ENCODE measurements at places on chromosomes 16 and 17.

GRCh38 chr17:42676424-42677011, at the start of gene PLEKHH3:
TSS of gene PLEKHH3 (minus strand) at chr17:42676994. CDS start at chr17:42676563, 431 bp downstream.
- no peak for DNase-seq

- DNase-seq = no peak
Measured at GRCh38 chr17:42276609-42277341, 584 bp upstream of the STAT5B start.

GRCh38 chr16:81491541-81492188, 47.1 kb downstream of the CMIP start:
- no peak for DNase-seq

- no peak for DNase-seq
Measured at GRCh38 chr16:1561266-1561665, 27.8 kb downstream of the TMEM204 start.

DNA sequence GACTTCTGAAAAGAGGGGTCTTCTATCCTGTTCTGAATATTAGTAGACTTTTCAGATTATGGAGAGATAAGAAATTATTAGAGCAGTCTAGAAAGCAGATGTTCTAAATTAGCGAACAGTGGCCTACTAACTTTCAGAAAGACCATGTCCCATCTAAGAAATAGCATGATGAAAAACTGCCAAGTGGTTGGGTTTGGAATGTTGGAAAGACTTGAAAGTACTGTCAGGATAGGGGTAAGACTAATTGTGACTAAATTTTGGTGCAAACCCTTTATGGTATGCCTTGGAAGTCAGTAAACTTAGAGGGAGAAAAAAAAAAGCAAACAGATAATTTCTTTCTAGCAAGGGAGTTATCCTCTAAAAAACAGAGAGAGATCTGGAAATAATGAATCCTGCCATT, 41.1 kb downstream of the TANGO6 start:
- DNase-seq = no peak

GRCh38 chr16:77300256-77300655, 101.0 kb downstream of the SYCE1L start:
- DNase-seq = no peak

DNA sequence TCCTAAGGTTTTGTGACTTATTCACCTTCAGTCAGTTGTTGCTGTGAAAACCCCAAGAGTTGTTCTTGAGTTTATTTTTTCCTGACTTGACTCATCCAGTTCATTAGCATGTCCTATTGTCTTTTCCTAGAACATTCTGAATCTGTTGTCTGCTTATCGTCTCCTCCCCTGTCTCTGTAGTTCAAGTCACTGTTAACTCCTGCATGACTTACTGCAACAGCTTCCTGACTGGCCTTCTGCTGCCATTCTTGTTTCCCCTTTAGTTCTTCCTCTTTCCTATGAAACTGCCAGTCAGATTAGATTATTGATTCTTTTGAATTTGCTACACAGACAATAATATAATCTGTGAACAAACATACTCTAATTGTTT, 161.5 kb downstream of the FTO start:
- DNase-seq = no peak

DNA sequence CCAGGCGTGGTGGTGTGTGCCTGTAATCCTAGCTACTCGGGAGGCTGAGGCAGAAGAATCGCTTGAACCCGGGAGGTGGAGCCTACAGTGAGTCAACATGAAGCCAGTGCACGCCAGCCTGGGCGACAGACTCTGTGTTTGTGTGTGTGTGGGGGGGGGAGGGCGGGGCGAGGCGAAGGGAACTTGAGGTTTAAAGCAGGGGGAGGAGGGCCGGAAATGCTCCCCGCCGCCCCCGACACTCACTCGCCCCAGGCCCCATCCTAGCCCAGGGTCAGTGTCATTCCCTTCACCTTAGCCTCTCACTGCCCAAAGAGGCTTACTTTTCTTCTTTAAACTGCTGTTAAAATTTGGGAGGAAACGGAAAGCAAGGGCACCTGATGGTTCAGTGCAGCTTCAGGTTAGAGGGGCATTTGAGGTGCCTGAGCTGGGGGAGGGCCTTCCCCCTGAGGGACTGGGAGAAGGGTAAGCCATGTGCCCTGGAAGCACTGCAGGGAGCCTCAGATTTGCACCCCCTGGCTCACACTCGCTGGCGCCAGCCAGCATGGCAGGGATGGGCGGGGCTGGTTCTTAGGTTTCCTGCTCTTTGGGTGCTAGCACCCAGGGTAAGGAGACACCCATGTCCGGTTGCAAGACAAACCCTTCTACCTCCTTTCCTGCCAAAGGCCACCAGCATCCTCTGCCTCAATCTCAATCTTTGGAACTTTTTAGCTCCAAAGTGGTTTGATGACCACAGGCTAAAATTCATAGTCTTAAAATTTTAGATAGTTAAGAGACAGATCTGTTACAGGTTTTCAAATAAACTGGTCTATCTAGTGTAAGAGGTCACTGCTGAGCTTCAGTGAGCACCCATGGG, 2.2 kb upstream of the LIMD2 start:
- DNase-seq = no peak

DNA sequence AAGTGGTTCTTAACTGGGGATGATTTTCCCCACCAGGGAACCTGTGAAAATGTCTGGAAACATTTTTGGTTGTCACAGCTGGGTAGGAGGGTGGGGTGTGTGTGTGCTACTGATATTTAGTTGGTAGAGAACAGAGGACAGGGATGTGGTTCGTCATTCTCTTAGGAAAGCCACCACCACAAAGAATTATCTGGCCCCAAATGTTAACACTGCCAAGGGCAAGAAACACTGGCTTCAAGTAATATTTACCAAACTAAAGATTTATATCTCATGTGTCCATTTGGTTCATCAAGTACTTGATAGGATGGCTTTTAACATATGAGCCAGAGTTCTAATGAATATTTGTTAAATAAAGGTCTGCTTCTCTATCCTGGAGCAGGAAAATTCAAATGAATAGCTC, 19.5 kb downstream of the MPHOSPH6 start:
- no peak for DNase-seq

DNA sequence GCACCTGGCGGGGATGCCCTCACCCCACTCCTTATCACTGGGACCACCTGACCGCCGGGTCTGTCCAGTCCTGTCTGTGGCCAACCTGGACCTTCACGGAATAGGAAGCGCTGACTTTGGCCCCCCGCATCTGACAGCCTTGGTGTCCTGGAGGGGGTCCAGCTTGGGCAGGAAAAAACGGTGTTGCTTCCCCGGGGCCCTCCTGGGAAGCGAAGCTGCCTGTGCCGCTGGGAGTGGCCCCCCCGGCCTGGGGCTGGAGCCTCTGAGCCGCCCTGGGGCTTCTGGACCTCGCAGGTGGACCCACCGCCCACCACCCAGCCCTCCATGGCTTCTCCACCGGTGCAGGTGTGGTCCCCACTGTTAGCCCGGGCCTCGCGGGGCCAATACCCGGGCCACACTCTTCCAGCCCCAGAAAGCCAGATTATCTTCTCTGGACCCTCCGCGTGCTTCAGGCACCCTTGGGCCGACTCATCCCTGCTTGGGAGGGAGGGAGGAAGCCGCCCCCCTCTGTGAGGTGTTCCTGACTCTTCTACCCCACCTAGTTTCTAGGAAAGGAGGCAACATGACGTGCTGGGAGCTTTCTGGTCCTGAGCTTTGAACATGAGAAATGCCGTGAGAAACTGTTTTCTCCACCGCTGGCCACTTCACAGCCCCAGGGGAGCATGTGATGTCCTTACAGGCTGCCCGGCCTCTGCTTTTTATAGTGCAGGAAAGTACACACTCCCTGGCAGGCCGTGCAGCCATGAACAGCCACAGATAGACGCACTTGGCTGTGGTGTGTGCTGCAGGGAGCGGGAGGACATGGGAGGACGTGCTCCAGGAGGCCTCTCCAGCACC, 1.1 kb downstream of the C1QTNF1 start:
- DNase-seq = no peak

- DNase-seq = no peak
Measured at GRCh38 chr17:32495359-32496231, 8.8 kb downstream of the CDK5R1 start.

GRCh38 chr17:17834974-17835373, 1.8 kb downstream of the SREBF1 start:
- DNase-seq = no peak

GRCh38 chr17:77995146-77995852, 36.8 kb downstream of the TNRC6C start:
- DNase-seq = no peak

- no peak for DNase-seq
Measured at GRCh38 chr16:54722210-54722676, 208.4 kb upstream of the IRX5 start.

DNA sequence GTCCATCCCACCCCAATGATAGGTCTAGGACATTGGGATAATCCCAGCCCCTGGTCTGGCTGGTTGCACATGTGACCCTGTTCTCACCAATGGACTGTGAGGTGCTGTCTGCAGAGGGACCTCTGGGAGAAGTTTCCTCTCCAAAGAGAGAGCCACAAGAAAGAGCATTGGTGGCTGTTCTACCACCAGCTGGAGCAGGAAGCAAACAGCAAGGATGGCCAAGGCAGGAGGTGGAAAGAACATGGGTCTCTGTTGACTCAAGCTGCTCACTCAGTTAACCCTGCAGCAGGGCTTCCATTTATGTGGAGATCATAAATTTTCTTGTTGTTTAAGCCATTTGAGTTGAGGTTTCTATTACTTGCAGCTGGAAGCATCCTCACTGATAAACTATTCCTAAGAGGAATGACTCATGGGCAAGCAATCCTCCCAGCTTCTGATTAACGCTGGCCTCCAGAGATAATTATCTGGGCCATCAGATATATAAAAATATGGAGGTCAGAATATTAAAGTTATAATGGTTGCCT, 52.6 kb downstream of the CYB5B start:
- no peak for DNase-seq

- no peak for DNase-seq
Measured at GRCh38 chr16:87560428-87561199, 41.7 kb upstream of the JPH3 start.

DNA sequence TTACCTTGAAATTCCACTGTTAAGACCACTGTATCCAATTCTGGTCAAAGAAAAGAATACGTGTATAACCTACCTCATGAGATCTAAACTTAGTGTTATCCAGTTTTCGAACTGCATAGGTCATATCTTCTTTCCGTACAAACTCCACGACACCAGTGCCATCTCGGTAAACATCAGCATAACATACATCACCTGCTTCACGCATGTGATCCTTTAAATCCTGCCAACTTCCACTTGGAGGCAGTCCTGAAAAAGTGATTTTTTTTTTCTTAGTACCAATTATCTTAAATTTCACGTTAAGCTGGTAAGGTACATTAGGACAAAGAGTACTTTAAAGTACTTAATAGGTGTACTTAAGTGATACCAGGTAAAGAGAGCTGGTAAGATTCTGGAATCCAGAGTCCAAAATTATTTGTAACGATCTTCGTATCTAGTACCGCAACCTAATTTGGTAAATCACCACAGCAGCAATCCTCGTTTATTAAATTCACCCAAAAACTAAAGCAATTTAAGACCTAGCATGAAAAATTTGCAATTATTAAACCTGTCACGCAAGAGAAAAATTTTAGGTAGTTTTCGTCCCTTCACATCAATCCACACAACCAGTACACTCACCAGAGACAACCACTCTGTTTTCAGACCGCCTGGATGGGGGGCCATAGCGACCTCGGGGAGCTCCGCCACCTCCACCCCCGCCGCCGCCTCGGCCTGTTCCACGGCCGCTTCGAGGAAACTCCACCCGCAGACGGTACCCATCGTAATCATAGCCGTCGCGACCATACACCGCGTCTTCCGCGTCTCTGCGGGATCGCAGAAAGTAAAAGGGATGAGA, 1.1 kb downstream of the SRSF1 start:
- DNase-seq = no peak

- peak; percentile 1 for DNase-seq
Measured at GRCh38 chr16:84013787-84014569, 28.6 kb downstream of the SLC38A8 start.

GRCh38 chr16:4777339-4778049, 10.5 kb upstream of the ZNF500 start:
- no peak for DNase-seq

DNA sequence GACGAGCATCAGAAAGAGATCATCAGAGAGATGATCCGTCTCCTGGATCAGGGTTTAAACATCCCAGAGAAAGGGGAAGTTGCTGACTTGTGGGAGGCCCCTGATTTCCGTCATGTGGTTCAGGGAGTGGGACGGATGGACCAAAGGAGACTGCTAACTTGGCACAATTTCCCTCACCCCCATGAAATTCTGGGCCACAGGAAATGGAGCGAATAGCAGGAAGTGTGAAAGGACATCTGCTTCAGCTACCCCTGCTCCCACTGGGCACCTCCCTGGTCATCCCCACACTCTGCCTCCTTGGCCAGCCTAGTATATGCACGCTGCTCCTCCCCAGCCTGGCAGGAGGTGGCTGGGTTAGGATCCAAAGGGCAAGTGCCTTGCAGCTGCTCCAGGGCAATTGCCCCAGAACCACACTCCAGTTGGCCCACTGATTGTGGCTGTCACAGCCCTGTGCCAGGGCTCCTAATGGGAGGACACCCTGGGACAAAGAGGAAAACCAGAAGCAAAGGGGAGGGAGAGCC, 1.3 kb downstream of the ARRB2 start:
- no peak for DNase-seq

DNA sequence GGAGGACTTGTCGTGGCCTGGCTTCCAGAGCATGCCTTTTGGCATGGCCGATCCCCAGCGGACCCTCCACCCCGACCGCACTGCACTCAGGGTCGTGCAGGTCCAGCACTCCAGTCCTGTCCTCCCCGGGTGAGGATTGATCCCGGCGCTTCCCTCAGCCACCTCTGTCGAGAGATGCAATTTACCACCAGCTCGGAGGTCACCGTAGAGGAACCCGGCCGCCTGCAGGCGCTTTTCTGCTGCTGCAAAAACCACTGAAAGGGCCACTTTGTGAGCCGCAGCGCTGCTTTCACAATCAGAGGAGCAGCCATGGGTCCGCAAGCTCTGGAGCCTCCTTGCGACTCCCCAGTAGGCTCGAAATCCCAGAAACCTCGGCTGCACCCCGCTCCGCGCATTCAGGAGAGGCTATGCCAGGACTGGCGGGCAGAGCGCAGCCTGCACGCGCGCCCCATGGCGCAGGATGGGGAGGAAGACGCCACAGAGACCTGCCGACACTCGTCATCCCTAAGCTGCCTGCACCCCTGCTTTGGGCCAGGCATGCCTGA, 134.2 kb downstream of the HS3ST2 start:
- no peak for DNase-seq

DNA sequence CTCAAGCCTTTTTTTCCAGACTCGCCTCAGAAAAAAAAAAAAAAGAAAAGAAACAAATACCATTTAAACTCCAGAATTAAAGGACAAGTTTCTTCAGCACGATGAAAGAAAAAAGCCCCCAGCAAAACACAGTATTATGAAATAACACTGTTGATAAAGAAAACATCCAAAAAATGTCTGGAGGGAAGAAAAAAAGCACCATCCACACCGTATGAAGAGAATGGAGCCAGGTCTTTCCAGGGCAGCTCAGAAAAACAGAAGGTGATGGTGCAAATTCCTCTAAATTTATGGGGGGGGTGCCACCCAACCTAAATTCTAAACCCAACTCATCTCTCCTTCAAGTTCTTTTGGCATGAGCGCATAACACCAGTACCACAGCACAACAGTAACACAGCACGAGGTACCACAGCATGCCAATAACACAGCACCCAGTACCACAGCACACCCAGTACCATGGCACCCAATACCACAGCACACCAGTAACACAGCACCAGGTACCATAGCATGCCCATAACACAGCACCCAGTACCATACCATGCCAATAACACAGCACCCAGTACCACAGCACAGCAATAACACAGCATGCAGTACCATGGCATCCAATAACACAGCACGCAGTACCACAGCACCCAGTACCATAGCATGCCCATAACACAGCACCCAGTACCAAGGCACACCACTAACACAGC, 19.0 kb downstream of the AXIN1 start:
- DNase-seq = no peak

GRCh38 chr16:9016824-9017223, 53.1 kb upstream of the USP7 start:
- DNase-seq = no peak
